Cardiac septum (tissue), 1 donor: ENCODE measurements at places on chromosomes 6 and 20.

GRCh38 chr6:52015953-52016352 is 71.5 kb downstream of the PKHD1 start:
- no peak for DNase-seq

DNA sequence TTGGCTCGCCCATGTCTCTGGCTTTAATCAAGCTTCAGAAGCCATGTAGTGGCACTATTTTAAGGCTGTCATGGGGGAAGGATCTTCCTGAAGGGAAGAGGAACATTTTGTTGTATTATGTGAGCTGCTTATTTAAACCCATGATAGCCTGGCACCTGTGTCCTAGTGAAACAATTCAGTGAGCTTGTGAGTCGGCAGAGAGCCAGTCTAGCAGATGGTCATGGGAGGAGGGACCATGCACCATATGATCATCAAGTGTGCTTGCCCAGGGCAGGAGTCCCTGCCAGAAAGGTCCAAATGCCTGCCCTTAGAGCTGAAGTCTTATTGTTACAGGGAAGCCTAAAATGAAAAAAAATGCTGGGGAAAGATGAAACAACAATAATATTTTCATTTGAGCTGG is 132.9 kb downstream of the PRDM13 start:
- no peak for DNase-seq

- DNase-seq: no peak
Observed at GRCh38 chr20:37973059-37973910, 60.0 kb downstream of the TTI1 start.

DNA sequence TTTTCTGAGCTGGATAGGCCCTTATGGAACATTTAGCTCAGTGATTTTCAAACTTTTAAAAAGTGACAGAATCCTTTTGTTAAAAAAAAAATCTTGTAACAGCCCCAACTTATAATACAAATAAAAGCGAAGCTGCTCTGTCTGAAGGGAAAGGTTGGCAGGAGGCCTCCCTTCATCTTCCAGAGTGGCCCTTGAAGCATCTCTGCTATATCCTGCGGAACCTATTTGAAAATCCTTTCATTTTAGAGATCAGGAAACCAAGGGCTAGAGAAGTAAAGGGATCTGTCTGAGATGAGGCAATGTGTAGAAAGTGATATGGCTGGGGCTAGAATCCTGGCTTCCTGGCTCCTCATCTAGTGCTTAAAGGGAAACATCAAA is 107.8 kb downstream of the UBE3D start:
- no peak for DNase-seq

GRCh38 chr20:35967979-35968640 is at the start of gene CNBD2:
Gene CNBD2, plus strand, starts transcription at chr20:35968590. Its CDS starts 173 bp downstream, at chr20:35968763.
- no peak for DNase-seq

DNA sequence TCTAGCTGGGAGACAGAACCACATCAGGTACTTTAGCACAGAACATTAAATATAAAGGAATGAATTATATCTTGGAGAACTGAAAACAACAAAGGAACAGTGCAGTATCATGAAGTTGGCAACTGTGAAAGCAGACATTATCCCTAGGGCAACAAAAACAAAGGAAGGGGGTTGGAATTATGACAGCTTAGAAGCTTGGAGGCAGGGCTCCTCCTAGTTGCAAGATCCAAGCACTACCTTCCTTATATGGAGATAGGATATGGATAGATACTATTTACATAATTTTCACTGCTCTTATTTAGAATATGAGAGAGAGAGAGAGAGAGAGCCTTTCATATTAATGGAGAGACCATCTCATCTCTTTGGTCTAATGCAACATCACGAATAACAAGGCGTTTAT is 27.0 kb downstream of the TMEM14A start:
- DNase-seq: no peak

- no peak for DNase-seq
Observed at GRCh38 chr6:39830444-39830843, 38.3 kb downstream of the DAAM2 start.

- no peak for DNase-seq
Observed at GRCh38 chr20:58596244-58596643, 54.8 kb upstream of the STX16 start.

DNA sequence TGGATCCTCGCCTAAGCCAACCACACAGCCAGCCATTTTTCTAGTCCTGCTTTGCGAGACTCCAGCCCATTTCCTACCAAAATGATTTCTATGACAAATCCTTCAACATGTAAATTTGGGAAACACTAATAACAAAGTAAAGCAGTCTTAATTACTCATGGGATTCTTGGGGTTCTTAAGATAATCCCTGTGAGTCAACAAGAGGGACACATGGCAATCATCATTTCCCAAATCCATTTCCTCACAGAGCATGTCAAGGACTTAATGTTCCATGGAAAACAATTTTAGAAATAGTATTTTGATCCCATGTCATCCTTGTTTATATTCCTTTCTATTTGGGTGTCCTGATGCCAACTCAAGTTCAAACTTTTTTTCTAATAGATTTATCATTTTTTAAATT is 322.7 kb upstream of the NOX3 start:
- no peak for DNase-seq

DNA sequence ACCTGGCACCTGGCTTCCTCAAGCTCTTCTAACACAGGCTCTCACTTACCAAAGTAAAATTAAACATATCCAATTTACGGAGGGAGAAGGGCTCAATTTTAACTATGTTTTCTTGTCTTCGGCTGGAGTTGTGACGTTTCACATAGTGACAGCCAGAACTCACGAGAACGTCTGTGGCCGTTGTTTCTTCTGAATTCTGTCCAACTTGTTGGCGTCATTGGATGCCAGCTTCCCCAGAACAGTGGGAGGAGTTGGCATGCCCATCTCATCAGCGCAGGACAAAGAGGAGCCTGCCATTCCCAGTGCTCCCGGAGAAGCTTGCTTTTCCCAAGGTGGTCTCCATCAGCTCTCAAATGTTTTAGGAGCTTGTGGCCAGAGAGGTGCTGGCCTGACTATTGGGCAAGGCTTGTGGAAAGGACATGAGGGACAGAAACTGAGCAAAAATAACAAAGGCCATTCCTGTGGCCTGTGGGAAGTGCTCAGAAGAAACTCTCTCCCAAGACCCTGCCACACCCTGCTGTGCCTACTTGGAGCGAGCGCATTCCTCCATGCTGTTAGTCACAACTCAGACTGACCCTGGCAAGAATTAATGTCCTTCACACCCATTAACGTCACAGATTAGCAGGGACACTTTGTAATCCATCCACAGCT is 265.4 kb upstream of the CDH4 start:
- DNase-seq: no peak

- DNase-seq: no peak
Observed at GRCh38 chr6:113060664-113061063, 713.5 kb downstream of the RFPL4B start.

DNA sequence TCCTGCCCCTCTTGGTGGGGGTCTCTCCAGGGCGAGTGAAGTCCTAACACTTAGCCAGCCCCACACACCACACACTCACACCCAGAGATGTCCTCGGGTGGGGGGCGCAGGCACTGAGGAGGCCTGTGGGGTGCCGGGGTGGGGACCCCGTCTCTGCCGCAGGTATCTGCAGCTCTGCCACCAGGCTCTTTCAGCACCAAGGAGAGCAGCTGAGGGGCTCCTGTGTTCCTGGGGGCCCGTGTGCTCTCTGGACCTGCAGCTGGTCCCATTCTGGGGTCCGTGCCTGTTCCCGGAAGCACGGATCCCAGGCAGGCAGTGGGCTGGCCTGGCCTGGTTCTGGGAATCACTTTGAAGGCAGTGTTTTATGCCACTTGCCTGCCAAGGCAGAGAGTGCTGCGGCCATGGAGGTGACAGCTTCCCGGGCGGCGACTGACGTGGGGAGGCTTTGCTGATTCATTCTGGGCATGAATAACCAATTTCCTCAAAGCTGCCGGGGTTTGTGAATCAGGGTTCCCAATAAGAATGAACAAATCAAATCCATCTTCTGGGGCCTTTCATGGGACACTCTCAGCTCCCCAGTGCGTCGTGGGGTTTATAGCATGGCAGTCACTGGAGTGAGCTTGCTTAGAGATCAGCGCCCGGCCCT is 54.4 kb upstream of the SLCO4A1 start:
- no peak for DNase-seq

DNA sequence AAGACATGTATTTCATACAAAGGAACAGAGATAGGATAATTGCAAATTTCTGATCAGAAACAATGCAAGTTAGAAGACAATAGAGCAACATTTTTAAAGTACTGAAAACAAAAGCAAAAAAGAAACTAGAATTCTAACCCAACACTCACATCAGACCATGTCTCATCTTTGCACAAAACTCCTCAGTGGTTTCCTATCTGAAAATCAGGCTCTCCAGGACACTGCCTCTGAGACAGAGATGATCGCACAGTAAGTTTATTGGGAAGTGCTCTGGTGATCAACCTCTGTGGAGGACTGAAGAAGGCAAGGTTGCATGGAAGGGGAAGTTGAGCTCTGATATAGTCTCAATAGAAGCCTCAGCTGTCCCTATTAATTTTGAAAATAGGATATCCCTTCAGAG is 2.3 kb upstream of the TTBK1 start:
- DNase-seq: no peak

- DNase-seq: no peak
Observed at GRCh38 chr6:130670142-130670541, 157.1 kb upstream of the SMLR1 start.

GRCh38 chr6:24549158-24549557 is 54.4 kb downstream of the ALDH5A1 start:
- no peak for DNase-seq

- no peak for DNase-seq
Observed at GRCh38 chr6:36542041-36542440, 5.2 kb downstream of the STK38 start.

DNA sequence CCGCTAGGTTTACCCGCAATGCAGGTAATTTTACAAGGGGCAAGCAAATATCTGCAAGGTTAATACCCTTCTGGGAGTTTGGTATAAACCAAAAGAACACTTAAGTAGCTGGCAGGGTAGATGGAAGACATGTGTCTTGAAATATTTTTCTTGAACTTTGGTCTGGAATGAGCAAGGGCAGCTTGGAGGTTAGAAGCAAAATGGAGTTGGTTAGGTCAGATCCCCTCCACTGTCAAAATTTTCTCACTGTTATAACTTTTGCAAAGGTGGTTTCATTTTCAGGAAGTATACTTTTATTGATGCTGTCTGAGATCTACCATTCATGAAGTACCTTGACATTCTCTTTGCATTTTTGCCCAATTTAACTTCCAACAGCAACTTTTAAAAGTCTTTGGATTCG is 13.3 kb upstream of the KIAA1586 start:
- DNase-seq: no peak

DNA sequence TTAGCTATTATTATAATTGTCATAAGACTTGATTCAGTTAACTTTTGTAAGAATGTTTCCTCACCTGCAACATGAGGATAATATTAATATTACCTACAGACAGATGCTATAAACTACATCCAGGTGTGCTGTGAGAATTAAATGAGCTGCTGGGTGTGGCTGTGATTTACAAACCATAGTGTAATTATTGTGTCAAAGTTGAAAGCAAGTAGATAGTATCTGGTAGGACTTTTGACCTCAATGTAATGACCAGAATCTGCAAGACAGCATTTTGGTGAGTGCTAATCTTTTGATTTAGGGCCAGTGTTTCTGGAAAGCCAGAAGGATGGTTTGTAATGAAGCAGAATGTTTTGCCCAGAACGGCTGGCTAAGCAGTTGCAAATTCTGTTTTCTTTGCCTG is 162.5 kb downstream of the TRMT11 start:
- no peak for DNase-seq

DNA sequence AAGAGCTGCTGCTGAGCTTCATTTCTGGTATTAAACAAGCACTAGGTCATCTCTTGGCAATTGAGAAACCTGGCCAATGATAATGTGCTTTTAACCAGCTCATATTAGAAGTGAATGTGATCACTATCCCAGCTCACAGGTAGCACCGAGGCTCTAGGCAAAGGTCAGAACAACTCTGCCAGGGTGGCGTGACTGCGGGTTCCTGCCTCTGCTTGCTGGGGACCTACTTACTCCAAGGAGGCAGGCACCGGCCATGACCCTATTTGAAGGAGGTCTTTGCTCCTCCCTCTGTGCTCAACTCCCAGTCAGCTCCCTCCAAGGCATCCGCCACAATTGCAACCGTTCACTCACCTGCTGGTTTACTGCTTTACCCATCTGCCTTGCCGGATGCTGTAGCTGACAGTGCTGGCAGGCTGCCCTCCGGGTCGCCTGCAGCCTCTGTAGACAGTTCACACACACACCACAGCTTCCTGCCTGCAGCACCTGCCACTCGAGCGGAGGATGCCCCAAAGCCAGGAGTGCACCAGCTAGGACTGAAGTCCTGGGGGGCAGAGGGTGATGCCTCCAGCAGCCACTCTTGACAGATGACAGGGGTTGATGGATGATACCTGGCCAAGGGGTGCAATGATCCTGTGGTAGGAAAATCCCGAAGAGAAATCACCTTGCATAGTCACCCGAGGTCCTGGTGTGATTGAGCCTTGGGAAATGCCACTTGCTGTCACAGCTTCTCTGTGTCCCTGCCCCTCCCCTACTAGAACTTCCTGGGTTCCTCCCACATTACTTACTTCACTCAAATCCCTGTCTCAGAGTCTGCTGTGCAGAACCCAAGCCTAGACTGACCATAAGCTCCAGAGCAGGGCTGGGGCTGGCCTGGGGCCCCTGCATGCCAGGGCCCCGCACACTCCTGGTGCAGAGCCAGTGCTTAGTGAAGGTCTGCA is 8.8 kb upstream of the VSX1 start:
- DNase-seq: no peak

DNA sequence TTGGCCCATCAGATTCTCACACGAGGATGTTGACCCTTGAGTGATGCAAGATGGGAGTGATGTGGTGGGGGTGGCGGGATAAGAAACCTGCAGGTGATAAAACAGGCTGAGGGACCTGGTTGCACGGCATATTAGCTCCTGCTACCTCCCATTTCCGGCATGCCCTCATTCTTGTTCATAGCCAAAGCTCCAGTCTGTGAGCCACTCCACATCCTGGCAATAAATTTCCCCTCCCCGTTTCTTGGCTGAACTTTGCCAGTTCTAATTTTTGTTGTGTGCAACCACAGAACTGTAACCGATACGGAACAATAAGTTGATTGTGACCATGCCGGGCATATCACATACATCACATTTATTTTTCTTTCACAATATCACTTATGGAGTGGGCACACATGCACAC is 41.6 kb upstream of the NFATC2 start:
- DNase-seq: no peak

- DNase-seq: no peak
Observed at GRCh38 chr6:46013639-46014038, 2.0 kb downstream of the CLIC5 start.

DNA sequence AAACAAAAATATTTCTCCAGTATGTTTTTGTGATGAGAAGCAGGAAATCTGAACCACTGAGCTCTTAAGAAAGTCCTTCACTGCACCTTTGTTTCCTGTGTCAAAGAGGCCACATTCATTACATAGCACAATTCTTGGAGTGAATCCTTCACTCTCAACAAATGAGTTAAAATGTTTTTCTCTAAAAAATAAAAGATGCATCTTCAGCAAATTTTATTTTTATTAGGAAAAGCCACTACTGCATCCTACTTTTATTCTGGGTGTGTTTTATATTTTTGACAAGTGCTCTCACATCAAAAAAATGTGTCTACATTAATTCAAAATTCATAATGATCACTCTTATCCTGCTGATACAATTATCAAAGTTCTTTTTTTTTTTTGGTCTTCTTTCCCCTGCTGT is 76.3 kb downstream of the PLCB4 start:
- DNase-seq: no peak
